ENCODE measurements at places on chromosomes 7 and 10.
A peak's percentile ranks its signal among the peaks of the same experiment; 100 is the strongest.

GRCh38 chr10:49367600-49367999 is 28.3 kb downstream of the DRGX start:
- DNase-seq: no peak

DNA sequence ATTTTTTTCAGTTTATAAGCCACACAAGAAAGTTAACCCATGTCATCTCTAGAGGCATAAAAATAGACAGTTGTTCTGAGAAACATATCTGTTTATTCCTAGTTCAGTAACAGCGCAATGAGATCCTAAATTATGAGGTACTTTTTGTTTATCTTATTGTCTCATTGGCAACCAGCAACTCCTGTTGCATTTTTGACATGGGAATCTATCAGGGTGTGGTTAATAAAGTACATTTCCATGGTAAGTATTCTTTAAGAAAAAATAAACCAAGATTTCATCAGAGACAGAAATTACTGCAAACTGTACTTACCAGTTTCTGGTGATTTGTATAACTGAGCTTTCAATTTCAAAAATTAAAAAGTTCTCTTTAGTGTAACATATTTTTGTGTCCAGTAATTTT is 9.0 kb downstream of the FAS start:
- DNase-seq: no peak

GRCh38 chr10:76675951-76676587 is 961.5 kb downstream of the KCNMA1 start:
- no peak for DNase-seq

- DNase-seq: no peak
These were observed 448.2 kb downstream of the DNAJB6 start for GRCh38 chr7:157784979-157785441.

DNA sequence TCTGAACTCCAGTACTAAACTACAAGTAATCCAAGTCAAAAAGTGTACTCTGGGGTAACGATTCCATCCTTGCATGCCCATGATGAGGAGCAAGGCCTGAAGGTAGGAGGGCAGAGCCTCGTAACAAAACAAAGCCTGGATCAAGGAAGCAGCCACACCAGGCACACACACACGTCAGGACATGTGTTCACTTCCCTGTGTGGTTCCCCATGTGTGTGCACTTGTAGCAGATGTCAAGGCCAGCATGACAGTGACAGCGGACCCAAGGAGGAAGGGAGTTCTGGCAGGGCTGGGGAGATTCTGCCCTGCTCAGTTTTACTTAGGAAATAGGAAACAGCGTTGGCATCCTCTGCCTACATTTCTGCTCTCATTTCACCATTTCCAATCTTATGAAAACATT is 92.8 kb downstream of the ALOX5 start:
- DNase-seq: no peak

DNA sequence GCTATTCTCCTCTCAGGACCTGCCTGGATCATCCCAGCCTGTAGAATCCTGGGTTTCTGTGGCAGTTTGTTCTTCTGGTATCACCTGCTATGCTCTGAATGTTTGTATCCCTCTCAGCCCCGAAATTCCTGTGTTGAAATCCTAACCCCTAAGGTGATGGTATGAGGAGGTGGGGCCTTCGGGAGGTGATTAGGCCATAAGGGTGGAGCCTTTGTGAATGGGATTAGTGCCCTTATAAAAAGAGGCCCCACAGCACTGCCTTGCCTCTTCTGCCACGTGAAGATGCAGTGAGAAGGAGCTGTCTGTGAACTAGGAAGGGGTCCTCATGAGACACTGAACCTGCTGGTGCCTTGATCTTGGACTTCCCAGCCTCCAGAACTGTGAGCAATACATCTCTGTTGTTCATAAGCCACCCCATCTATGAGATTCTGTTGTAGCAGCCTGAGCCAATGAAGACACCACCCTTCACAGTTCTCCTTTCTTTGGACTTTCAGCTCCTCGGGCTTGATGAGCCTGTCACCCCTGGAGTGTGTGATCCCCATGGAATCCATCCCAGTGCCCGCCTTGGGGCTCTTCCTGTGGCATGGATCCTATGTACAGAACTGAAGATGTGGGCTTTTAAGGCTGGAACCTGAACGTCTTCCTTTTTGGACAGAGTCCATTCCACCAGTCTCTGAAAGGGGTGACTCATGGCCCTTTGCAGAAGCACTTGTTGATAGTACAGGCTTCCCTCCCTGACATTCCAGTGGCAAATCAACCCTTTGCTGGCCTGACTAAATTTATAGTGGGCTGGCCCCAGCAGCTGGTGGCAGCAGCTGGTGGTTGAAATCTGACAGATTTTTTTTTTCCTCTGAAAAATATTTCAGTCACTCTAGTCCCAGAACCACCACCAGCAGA is 138.0 kb downstream of the TACC2 start:
- DNase-seq: no peak

DNA sequence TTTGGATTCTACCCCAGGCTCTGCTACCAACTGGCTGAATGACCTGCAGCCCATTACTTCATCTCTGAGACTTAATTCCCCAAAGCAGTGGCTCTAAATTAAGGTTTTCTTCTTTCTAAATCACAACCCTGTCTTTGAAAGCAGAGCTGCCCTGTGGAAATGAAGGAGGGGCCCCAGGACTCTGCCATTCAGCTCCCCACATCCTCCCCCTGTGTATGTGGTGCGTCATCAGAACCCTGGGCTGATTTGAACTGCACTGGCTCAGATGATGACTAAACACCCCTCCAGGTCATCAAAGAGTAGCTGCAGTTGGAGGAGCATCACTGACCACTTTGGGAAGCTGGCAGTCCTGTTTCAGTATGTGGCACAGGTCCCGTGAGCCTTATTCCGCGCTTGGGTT is 46.6 kb downstream of the BPGM start:
- no peak for DNase-seq

DNA sequence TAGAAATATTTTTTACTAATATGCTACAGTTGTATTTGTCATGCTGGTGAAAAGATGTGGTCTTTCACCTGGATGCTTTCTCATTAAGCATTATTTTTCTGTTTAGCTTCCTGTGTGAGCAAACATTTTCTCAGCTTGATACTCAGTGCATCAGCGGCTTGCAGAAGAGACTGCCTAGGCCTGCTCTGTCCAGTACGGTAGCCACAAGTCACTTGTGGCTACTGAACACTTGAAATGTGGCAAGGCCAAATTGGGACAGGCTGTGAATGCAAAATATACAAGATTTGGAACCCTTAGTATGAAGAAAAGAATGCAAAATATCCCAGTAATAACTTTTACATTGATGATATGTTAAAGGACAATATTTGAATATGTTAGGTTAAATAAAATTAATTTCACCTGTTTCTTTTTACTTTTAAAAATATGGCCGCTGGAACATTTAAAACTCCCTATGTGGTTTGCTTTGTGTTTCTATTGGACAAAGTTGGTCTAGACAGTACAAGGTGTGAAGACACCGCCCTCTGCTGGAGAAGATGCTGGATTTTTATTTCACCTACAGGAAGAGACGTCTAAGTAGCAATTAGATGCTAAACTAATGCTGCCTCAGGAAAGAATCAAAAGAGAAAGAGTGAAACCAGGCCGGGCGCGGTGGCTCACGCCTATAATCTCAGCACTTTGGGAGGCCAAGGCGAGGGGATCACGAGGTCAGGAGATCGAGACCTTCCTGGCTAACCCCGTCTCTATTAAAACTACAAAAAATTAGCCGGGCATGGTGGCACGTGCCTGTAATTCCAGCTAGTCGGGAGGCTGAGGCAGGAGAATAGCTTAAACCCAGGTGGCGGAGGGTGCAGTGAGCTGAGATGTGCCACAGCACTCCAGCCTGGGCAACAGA is 5.3 kb downstream of the SRGN start:
- DNase-seq: peak; percentile 86

Data from activated CD4-positive, alpha-beta T cell treated with anti-CD3 and anti-CD28 coated beads for 4 hours (primary cell).